ENCODE measurements at places on chromosomes 11 and 22.

DNA sequence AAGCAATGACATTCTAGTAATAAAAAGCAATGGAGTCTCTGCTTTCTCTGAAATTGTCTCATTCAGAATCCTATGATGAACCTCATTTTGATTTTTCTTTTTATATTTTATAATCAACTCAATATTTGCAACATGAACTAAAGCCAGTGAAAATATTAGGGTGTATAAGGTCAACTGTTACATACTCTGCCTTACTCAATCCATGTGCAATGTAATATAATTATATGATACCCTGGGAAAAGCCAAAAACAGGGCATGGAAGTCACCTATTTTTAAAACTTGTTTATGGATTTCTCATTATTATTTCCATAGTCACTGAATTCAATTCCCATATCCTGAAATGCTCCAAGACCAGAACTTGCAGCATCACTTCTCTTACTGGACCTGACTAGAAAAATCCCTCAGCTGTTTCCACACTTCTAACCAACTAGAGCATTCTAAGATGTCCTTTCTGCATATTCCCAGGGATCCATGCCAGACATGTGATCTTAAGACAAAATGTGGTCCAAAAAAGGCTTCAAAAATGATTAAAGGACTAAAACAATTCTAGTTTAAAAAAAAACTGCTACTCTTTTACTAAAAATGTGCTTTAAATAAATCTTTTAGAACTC, 97.3 kb downstream of the GUCY1A2 start:
- DNase-seq: no peak

GRCh38 chr11:46363031-46363407, 15.8 kb downstream of the DGKZ start:
- DNase-seq: no peak

DNA sequence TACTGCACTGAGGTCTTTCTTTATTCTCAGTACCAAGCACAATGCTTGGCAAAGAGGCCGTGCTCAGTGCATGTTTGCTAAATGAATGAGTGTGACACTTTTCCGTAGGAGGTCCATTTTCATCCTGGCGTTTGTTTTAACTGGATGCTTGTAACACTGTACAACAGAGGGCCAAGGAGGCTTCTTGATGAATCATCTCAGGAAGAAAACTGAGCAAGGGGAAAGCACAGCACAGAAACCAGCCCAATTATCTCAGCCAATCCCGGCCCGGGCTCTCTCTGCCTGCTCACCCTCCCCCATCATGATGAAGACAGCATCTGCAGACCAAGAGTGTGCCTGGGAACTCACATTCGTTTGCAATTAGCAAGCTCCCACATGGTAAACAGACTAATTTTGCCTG, 570.3 kb downstream of the OPCML start:
- DNase-seq: no peak

DNA sequence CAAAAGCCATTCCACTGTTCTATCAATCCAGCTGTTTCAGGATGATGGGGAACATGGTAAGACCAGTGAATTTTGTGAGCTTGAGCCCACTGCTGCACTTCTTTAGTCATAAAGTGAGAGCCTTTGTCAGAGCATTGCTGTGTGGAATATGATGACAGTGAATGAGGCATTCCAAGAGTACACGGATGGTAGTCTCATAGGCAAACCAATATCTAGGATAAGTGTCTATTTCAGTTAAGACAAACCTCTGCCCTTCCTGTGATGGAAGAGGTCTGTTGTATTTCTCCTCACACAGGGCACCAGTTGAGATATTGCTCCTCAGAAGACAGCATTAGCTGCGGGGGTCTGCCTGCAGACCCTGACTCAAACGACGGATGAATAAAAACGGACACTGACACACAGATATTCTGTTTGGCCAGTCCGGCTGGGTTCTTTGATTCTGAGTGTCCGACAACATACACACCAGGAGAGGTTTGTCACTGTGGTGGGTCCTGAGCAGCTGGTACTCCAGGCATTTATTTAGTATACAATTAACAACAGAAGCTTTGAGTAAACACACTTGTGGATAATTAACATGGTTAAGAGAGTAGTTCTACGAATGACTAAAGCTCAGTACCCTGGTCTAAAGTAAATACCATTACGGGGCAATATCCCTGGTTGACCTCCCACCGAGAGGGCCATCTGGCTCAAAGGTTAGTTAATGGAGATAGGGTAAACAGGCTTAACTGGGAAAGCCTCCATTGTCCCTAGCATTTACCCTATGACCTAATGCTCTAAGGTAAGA, 121.7 kb downstream of the ZNF280B start:
- no peak for DNase-seq

- DNase-seq: no peak
Observed at GRCh38 chr11:82775736-82776346, 42.2 kb upstream of the FAM181B start.

- no peak for DNase-seq
Observed at GRCh38 chr11:2088746-2089535, 50.2 kb downstream of the IGF2 start.

DNA sequence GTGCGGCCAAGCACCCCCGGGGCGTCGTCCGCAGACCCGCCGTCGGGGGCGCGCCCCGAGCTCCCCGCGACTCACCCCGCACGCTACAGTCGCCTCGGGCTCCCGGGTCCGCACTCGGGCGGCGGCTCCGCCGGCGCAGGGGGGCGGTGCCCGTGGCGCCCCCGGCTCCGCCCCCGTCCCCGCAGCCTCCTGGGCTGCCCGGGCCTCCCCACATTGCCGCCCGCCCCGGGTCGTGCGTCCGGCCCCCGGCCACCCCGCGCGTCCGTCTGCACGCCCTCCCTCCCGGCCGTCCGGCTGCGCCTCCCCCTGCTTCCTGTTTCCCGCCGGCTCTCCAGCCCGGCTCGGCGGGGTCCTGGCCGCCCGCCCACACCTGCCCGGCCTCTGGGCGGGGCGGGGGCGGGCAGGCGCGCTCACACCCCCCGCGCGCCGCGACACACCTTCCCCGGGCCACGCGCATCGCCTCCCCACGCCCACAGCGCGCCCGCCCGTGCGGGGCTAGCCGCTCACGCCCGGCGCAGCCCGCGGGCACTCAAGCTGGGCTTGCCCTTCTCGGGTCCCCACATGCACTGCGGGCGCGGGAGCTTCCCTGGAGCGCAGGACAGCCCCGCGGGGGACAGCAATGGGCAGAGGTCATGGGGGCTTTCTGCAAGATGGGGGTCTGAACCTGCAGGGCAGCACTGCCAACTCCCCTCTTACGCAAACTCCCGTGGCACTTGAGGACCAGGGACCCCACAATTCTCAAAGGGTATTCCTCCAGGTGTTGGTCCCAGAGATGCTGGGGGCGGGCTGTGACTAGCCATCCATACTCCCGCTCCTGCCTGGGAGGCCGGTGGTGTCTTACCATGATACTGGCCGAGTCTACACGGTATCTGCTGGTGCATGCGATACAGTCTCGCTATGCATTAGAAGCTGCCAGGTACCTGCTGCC, at the start of gene CARD10:
Gene CARD10 (minus strand): TSS at position 148 of the 928 bp plus-strand sequence. CDS start 215 bp downstream, outside the sequence.
- no peak for DNase-seq

DNA sequence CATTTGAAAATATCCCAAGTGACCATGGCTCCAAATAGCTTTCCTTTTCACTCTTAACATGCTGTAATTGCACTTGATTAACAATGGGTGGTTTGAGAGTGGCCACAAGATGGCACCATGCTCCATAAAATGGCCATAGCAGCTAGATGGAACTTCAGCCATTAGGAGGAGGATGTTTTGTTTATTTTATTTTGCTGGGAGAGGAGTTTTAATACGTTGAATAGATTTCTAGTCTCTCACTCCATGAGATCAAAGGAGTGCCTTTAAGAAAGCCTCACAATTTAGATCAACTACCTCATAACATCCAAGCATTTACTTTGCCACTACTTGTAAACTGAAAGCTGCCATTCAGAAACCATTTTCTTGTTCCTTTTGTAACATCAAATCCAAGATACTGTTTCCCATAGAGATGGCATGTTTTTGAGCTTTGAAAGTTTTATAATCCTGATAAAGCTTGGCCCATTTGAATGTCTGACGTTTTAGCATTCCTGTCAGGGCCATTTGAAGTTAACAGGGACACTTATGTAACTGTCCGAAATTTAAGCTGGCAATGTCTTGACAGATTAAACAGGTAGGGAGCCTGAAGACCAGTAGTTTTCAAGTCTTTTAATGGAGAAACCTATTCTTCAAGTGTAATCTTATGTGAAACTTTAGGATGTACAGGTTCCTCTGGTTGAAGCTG, 4.7 kb downstream of the FEN1 start:
- peak; percentile 40 for DNase-seq

- no peak for DNase-seq
Observed at GRCh38 chr11:95451261-95451660, 220.3 kb upstream of the SESN3 start.

- no peak for DNase-seq
Observed at GRCh38 chr22:32583921-32584335, 109.3 kb downstream of the FBXO7 start.

DNA sequence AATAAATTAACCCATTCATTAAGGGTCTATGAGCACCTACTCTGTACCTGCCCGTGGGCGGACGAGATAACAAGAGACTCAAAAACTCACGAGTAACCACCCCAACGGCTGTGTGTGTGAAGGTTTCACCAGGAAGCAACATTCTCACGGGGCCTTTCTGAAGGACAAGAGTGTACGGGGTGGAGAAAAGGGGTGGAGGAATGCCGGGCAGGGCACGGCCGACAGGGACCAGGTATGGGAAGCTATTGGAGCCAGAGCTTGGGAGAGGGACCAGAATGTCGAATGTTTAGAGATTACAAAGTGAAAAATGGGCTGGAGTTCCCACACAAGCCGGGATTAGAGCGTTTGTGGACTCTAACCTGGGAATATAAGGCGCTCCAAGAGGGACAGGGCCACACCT, 1.6 kb downstream of the KMT5B start:
- no peak for DNase-seq

Data from activated T-helper 1 cell treated with anti-CD3 and anti-CD28 coated beads, Interleukin-2, amount 50 U/mL, for 16 hours (primary cell).